ENCODE measurements at places on chromosomes 7 and 10.

GRCh38 chr7:139595806-139596205, 72.3 kb downstream of the CLEC2L start:
- DNase-seq = no peak

- DNase-seq = no peak
Observed at GRCh38 chr7:139078399-139078798, 31.1 kb downstream of the ZC3HAV1 start.

DNA sequence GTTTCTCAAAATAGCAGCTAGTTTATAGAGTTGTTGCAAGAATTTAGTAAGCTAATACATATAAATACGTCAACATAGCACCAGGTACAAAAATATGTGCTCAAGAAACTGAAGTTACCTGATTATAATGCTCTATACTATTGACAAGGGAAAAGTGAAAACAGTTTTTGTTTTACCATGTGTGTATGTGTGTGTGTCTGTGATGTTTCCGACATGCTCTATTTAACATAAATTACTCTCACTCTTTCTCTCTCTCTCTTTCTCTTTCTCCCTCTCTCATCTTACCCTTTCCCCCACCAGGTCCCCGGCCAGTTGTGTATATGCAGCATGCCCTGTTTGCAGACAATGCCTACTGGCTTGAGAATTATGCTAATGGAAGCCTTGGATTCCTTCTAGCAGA, 4.3 kb downstream of the LIPN start:
- no peak for DNase-seq

GRCh38 chr10:126087796-126088505, 191.6 kb downstream of the FANK1 start:
- no peak for DNase-seq

DNA sequence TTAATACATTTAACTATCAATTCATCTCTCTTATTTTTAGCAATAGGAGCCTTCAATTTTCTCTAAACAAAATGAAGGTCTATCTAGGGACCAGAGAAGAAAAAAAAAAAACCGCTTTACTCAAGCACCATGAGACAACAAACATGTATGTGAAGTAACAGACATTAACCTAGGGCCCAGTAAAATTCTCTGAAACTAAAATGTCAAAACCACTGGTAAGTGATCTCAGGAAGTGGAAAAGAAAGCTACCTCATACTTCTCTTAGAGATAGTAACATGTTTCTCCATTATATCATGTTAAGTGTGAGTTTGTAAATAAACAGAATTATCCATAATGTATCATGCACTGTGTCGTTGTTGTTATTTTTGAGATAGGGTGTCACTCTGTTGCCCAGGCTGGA, 35.4 kb upstream of the PTER start:
- no peak for DNase-seq

DNA sequence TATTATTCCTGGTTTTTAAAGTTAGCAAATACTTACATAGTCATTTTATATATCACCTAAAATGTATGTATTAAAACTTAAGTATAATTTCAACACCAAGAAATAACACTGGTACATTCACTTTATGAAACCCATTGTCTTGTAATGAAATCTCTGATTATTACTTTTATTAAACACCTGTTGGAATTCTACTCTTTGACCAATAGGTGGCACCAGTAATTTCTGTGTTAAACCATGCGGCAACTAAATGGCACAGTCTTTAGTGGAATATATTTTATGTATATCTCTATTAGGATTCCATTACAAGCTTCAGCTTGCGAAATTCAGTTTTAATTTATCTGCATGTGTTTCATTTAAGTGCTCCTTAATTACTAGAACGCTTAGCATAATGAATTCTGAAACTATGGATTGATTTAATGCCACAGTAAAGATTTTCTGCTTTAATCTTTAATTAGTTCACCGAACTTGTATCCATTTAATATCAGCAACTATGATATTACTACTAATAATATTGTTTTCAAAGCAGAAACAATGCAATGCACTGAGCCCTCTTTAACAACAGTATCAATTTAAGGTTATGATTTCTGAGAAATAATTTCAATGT, 181.3 kb downstream of the MAGI2 start:
- DNase-seq = no peak

- DNase-seq = peak; percentile 88
Observed at GRCh38 chr7:2530071-2530987, 10.8 kb downstream of the LFNG start.

DNA sequence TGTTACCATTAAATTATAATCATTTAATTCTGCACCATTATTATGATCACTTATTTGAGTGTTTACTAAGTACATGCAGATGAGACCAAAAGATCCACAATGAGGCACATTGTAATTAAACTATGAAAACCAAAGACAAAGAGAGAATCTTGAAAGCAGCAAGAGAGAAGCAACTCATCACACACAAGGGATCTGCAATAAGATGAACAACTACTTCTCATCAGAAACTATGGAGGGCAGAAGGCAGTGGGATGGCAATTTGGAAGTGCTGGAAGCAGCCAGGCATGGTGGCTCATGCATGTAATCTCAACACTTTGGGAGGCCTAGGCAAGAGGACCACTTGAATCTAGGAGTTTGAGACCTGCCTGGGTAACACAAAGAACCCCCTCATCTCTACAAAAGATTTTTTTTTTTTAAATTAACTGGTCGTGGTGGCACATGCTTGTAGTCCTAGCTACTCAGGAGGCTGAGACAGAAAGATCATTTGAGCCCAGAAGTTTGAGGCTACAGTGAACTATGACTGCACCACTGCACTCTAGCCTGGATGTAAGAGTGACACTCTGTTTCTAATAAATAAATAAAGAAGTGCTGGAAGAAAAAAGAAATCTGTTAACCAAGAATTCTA, 47.7 kb downstream of the CDK6 start:
- no peak for DNase-seq

GRCh38 chr10:89153971-89154370, 53.1 kb downstream of the CH25H start:
- DNase-seq = no peak

DNA sequence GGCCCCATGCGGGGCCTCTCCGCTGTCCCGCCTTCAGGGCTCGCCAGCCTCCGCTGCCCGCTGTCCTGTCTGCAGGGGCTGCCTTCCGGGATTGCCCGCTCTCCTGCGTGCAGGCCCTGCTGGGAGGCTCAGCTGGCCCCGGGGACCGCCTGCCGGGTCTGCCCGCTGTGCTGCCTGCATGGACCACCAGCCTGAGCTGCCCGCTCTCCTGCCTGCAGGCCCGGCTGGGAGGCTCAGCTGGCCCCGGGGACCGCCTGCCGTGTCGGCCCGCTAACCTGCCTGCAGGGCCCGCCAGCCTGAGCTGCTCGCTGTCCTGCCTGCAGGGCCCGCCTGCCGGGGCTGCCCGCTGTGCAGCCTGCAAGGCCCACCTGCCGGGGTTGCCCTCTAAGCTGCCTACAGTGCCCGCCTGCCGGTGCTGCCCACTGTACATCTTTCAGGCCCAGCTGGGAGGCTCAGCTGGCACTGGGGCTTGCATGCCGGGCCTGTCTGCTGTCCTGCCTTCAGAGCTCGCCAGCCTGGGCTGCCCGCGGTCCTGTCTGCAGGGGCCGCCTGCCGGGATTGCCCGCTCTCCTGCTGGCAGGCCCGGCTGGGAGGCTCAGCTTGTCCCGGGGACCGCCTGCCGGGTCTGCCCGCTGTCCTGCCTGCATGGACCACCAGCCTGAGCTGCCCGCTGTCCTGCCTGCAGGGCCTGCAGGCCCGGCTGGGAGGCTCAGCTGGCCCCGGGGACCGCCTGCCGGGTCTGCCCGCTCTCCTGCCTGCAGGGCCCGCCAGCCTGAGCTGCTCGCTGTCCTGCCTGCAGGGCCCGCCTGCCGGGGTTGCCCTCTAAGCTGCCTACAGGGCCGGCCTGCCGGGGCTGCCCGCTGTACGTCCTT, 165.1 kb downstream of the GLRX3 start:
- peak; percentile 72 for DNase-seq

DNA sequence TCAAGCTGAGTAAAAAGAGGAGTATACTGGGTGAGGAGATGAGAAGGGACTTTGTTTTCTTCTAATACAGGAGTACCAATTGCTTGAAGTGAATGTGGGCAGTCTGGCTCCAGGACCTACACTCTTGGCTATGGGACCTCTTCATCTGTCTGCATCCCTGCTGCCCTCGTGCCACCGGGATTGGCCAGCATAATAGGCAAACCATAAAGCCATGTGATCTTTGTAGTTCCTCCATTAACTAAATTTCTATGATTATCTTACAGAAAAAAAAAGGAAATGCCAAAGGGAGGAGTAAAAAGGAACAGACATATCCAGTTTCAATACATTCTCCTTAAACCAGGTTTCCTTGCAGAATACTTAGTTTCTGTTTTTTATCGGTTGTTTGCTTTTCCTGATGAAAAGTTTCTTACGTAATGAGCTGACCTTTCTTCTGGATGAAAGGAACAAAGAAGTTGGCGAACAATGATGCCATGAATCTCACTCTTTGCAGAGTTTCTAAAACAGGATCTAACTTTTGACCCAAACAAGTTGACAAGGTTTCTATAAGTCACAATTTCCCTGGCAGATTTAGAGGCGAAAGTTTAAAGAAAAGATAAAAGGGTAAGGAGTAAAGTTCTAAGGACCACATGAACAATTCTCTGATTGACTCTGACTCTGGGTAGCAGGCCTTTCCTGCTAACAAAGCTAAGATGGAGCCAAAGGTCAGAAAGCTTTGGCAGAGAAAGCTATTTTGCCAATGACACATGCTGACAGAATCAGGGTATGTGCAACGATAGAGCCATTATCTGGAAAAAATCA, 54.1 kb downstream of the LAMB1 start:
- DNase-seq = no peak

DNA sequence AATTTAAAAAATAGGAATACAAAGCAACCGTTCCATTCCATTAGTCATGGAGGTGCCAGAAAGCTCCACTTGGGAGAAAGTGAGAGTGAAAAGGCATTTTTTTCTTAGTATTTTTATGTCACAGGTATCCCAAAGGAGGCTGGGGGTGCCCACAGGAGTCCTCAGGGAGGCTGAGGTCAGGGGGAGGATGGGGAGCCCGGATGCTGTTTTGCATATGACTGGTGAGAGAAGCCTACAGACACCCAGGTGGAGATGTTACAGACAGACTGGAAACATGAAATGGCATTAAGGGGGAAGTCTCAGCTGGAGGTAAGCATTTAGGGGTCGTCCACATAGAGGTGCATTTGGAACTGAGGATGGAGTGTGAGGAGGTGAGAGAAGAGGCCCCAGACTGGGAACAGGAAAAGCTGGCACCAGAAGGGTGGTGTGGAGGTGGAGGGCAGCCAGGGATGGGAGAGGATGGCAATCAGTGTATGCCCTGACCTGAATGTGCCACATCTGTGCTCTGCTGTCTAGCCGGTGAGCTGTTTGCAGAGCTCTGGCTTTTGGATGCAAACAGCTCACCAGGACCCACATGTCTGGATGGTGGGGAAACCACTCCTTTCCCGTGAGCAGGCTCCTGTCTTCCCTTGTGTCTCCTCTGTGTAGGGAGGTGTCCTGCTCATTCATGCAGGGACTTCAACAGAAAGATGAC, 101.1 kb downstream of the RAMP3 start:
- no peak for DNase-seq

DNA sequence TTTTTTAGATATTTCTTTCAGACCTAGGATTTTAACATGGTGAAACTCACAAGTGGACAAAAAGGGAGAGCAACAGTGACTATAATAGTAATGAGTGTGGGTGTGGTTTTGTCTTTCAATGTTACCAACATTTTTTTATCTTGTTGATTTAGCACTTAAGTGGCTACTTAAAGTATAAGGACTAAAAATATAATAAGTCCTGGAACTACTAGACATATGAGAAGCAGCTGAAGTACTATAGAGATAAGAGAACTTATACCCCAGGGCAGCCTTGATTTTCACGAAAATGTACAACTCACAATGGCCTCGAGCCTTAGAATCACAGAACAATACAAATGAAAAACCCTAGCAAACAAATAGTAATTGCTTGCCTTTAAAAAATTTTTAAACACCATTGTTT, 1151.8 kb downstream of the TYW1 start:
- DNase-seq = no peak

- no peak for DNase-seq
Observed at GRCh38 chr7:140996-141395, 51.4 kb upstream of the FAM20C start.

DNA sequence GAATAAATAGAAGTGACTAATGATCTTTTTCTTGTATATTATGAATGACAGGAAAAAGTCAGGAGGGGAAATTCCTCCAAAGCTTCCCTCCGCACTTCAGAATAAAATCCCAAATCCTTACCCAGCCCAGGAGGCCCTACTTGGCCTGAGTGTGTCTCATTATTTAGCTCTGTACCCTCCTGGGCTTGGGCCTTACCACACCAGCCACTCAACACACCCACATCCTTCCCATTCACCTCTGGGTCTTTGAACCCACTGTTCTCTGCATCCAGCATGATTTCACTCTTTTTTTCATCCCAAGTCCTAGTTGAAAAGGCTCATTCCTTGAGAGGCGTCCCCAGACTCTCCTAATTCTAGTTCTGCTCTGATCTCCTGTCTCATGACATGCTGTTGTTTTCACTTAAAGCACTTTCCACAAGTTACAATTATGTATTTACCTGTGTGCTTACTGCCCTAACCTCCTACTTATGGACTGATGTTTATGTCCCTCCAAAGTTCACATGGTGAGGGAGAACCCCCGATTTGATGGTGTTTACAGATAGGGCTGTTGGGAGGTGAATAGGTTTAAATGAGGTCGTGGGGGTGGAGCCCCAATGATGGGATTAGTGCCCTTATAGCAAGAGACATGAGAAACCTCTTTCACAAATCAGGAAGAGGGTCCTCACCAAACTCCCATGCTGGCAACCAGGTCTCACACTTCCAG, 6.4 kb downstream of the NOD1 start:
- DNase-seq = no peak

DNA sequence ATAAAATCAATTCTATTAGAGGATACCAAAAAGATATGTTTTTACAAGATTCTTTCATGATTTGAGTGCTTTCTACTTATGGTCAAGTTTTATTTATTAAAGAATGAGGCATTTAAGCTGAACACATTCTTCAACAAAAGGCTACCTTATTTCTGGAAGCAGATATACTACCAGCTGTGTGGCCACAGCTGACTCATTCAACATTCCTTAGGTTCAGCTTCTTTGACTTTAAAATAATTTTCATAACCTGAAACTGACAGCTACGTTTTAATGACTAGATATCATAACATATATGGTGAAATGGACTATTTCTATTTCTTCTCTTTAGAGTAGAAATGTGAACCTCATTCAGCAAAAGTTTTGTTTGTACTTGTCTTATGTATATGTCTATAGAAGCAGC, 414.2 kb upstream of the SEMA3C start:
- no peak for DNase-seq

DNA sequence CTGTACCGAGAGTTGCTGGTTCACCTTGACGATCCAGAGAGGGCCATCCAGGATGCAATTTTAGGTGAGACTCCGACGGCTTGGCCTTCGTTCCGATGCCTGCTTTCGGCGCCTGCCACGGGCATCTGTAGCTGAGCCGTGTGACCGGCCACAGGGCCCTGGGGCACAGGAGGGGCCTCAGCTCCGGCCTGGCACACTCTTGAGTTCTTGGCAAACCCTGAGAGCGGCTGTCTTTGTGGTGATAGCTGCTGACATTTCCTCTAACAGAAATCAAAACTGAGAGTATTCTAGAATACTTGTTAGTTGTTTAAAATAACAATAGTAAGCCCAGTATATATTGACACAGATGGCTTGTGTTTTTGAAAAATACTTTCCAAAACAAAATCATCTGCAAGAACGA, 52.2 kb upstream of the SUN1 start:
- no peak for DNase-seq
